ENCODE measurements at places on chromosomes 3 and 15.

- DNase-seq, result no peak
Observed at GRCh38 chr3:178504128-178504527, 32.1 kb upstream of the KCNMB2 start.

- no peak for DNase-seq
Observed at GRCh38 chr15:54307926-54308325, 329.7 kb downstream of the UNC13C start.

GRCh38 chr15:39892418-39892817, 27.6 kb downstream of the GPR176 start:
- no peak for DNase-seq

GRCh38 chr3:184648636-184649035, 63.2 kb downstream of the MAGEF1 start:
- DNase-seq, result no peak

DNA sequence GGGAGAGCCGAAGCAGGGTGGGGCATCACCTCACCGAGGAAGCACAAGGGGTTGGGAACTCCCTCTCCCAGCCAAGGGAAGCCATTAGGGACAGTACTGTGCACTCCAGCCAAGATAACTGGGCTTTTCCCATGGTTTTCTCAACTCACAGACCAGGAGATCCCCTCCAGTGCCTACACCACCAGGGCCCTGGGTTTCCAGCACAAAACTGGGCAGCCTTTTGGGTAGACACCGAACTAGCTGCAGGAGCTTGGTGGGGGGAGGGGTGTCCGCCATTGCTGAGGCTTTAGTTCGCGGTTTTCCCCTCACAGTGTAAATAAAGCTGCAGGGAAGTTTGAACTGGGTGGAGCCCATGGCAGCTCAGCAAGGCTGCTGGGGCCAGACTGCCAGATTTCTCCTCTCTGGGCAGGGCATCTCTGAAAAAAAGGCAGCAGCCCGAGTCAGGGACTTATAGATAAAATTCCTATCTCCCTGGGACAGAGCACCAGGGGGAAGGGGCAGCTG, 129.6 kb upstream of the LMCD1 start:
- no peak for DNase-seq

GRCh38 chr3:131200636-131201199, 174.0 kb downstream of the NEK11 start:
- no peak for DNase-seq

DNA sequence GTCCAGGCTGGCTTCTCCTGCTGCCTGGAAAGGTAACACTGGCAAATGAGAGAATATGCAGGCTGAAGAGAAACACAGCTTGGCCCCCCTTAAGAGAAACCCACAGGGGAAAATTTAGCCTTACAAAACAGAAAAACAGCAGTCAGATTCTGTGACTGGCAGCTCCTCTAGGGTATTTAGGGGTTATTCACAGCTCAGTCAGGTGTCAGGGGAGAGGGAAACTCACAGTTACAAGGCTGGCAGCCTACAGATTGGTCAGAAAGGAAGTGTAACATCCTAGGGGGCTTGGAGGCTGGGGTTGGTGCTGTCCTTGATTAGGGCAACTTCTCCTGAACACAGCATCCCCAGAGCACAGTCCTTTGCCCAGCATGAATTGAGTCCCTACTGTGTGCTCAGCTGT, 81.4 kb downstream of the SEMA5B start:
- no peak for DNase-seq

DNA sequence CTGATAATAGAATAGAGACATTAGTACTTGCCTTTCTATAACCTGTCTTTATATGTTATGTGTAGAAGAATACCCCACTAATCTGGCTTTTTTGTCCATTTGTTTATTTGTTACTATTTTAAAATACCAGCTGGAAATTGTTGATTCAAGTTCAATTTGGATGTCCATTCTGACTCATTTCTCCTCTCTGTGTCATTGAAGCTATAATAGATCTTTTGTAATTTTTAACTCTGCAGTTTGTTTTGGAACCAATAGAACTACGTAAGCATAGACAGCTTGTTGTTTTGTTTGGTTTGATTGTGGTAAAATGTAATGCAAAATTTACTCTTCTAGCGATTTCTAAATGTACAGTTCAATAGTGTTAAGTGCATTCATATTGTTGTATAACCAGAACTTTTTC, 390.4 kb downstream of the ZIC1 start:
- no peak for DNase-seq

GRCh38 chr3:187130346-187131066, 8.8 kb downstream of the RPL39L start:
- no peak for DNase-seq

- no peak for DNase-seq
Observed at GRCh38 chr3:170222647-170223541, 670 bp downstream of the PRKCI start.

DNA sequence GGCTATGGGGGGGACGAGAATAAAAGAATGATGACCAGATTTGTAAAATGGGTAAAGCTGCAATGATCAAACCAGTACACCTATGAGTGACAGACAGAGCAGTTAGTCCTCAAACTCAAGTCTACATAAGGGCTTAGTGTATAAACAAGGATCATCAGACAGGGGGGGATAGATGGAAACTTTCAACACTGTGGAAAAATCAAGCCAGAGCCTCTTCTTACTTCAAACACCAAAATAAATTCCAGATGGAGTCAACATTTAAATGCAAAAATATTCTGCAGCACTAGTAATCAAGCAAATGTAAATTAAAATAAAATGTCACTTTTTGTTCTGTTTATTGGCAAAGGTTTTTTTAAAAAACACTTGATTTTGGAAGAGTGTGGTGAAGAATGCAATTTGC, 205.9 kb upstream of the RGMA start:
- no peak for DNase-seq

DNA sequence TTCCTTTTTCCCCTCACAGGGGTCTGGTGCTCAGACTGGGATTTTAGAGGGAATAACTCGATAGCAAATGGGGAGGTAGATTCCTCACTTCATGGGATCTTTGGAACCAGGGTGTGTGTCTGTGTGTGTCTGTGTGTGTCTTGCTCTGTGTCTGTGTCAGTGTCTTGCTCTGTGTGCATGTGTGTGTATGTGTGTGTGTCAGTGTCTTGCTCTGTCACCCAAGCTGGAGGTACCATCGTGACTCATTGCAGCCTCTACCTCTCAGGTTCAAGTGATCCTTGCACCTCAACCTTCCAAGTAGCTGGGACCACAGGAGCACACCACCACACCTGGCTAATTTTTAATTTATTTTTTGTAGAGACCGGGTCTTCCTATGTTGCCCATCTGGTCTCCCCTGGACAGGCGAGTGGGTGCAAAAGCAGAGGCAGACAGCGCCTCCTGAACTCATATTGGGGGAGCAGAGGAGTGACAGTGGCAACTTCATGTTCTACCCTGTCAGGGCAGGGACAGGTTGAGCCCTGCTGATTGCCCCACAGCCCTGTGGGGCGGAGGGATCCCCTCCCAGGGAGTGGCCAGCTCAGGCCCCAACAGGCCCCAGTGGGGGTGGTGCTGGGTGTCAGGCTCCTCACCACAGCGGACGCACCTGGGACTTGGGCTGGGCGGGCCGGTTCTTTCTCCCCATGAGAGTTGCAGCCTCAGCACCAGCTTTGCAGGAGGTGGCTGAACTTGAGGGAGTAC, 10.4 kb upstream of the SEMA4B start:
- no peak for DNase-seq

DNA sequence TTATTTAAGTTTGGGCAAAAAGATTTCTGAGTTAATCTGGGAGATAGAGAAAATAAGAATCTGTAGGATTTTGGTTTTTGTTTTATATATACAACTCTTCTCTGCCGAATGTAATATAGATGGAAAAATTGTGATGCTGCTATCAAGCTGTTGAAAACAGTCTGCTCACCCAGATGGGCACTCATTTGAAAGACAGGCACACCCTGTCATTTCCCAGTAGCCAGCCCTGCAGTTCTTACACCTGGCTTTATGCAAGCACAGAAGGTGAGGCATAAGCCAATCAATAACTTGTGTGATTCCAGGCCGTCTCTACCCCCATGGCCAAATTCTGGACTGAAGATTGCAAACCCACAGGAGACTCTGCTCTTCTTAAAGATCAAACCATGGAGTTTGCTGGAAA, 27.1 kb upstream of the PTX3 start:
- DNase-seq, result no peak

DNA sequence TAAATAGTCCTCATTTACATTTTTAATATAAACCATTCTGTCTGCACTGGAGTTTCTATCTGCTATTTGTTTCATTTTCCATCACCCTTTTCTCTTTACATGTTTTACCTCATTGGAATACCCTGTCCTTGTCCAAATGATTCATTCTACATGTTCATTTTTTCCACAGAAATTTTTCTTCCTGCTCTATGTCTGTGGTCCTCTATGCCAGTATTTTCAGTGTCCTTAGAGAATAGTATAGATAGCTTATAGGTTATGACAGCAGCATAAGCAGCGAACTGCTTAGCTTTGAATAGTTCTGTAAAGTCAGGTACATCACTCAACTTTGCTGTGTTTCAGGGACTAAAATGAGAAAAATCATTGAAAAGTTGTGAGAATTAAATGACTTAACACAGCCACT, 742.3 kb upstream of the CBLB start:
- no peak for DNase-seq

- DNase-seq, result no peak
Observed at GRCh38 chr3:61530355-61530754, 31.0 kb upstream of the PTPRG start.

DNA sequence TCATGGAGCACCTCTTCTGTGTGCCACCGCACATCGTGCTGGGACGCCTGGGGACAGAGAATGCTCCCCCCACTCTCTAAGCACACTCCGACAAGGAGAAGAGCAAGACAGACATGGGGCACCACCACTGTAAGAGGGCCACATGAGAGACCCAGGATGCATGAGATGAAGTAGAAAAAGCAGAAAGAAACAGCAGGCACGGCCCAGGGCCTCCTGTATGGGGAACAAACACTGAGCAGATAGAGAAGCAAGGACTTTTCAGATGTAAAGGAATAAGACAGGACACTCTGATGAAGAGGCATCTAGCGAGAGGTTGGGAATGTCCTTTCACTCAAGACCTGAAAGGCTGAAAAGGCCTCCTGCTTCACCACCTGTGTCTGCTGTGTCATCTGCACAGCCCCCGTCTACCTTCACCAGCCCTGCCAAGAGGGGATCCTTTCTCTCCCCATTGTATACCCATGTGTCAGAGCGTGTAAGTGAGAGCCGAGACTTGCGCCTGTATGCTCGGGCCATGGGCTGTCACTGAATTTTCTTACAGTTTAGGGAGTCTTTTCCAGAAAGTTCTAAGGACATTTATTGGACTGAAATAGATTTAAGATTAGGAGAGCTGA, 125.6 kb downstream of the LRRK1 start:
- no peak for DNase-seq

DNA sequence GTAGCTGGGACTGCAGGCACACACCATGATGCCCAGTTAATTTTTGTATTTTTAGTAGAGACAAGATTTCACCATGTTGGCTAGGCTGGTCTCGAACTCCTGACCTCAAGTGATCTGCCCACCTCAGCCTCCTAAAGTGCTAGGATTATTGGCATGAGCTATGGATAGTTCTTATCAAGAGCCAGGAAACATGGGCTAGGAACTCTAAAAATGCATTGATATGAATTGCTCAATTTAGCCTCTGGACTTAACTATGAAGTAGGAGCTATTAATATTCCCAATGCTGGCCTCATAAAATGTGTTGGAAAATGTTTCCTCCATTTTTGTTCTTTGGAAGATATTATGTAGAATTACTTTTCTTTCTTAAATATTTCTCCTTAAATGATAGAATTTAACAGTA, 82.8 kb upstream of the PEX5L start:
- DNase-seq, result no peak

GRCh38 chr15:46461416-46461815, 826.6 kb downstream of the SQOR start:
- no peak for DNase-seq

DNA sequence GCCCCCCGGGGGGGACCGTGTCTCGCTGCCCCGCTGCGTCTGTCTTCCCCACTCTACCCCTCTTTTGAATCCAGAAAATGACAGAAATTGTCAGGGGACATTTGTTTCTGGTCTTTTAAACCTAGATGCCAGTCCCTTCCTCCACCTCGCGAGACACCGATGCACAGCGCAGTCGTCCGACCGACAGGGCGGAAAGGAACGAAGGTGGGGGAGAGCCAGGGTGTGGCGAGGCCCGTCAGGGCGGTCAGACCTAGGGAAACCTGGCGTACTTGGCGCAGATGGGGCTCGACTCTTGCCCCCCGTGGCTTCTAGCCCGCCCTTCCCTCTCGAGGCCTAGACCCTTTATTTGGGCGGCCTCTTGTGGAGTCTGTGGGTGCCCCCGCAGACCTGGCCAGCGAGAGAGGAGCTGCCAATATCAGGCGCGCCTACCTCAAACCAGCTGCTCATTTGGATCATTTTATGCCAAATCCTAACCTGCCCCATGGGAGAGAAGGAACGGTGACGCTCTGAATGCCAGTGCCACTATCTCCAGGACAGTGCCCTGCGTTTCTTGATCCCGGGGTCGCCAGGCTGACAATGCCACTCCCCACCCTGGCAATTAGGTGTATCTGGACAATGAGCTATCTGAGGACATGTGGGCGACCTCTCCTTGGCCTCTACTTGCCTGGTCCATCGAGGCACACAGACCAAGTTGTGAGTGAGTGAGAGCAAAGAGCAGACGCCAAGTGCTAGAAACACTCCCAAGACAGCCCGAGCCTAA, 500 bp upstream of the RAB6B start:
- DNase-seq, result no peak

DNA sequence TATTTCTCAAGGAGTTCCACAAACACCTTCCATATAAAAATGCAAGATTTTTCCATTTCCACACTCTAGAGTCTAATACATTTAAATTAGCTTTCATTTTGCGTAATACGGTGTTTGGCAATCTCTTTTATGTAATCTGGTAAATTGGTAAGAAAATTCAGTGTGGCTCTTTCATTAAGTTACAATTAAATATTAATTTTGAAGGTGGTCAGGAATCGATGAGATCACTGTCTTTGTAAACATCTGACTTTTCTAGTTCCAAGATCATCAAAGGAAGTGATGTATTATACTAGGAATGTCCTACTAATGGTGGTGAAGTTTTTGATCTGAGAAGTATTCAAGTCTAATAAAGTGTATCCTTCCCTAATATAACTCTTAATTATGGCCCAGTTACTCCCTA, 1.1 kb upstream of the UTS2B start:
- DNase-seq, result no peak

DNA sequence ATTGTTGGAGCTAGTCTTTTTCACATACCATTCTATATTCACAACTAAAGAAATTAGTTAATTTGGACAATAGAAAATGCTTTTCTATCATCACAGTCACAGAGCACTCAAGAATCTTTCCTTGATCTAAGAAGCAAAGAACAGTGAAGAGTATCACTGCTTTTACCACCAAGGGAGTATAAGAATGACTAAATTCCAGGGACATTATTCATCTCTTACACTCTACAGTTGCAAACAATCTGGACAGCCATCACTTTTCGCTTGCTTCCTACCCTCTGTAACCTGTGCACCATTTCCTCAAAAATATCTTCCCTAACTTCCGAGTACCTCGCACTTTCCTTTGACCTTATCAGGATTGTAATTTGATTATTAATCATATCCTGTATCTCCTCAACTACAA, 359.5 kb upstream of the TMCO5A start:
- no peak for DNase-seq

- peak; percentile 9 for DNase-seq
Observed at GRCh38 chr3:179450901-179451264, 387 bp downstream of the GNB4 start.

- no peak for DNase-seq
Observed at GRCh38 chr3:175743733-175744400, 884.7 kb downstream of the NAALADL2 start.
